ENCODE measurements at places on chromosomes 11 and 22. TPM values are rescaled to one million over a fixed set of nuclear protein-coding genes. Genes with fewer than 3 reads are reported as not detected.

DNA sequence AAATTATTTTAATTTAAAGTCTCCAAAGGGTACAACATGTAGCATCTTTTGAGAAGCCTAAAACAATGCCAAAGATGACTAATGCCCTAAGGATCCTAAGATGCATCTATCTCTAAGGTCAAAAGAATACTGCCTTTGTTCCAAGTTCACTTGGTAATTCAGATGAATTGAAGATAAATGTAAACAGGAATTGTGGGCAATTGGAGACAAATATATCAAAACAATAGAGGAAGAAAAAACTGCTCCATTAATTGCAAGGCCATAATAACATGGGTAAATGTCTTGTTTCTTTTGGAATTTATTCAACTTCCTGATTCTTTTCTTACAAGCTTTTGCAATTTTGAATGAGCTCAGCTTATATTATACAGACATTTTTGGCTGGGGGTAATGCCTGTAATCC, 338.6 kb downstream of the TTC28 start:
- DNase-seq = no peak

DNA sequence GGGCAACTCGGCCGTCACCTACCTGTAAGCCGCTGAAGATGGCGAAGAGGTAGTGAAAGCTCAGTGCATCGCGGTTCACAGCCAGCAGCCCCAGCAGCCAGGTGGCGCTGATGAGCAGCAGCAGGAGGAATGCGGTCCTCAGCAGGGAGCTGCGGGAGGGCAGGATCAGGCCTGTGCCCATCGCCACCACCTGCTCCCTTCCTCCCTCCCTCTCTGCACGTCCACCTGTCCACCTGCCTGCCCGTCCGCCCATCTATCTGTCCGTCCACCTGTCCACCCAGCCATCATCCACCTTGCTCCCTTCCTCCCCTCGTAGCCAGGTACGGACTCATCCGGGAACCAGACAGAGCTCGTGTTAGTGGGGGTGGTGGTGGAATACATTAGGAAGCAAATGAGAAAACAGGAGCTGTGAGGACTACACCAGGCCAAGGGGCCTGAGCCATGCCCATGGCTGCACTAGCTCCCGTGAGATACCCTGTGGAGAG, 32.2 kb downstream of the TRMU start:
- DNase-seq = no peak

DNA sequence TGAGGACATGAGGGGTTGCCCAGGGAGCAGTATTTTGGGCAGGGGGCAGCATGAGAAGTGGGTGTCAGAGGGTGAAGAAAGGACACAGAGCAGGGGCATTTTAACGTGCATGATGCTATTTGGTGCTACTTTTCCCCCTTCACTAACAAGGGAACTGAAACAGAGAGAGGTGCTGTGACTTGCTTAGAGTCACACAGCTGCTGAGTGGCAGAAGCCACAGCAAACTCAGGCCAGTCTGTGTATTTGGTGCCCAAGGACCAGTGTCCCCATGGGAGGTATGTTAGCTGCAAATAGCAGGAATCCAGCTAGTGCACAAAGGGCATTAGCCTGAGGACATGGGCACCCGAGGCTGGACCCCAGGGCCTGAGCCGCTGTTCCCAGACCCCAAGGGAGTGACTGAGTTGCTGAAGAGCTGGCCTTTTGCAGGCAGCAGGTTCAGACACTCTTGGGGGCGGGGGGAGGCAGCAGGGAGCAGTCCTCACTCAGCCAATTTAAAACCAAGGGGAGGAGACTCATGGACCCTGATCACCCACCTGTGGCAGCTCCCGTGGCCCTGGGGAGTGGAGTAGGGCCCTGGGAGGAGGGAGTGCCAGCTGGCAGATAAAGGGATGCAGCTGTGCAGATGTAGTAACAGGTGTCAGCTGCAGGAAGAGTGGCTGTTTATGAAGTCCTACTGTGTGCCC, 14.6 kb downstream of the PARVG start:
- no peak for DNase-seq

DNA sequence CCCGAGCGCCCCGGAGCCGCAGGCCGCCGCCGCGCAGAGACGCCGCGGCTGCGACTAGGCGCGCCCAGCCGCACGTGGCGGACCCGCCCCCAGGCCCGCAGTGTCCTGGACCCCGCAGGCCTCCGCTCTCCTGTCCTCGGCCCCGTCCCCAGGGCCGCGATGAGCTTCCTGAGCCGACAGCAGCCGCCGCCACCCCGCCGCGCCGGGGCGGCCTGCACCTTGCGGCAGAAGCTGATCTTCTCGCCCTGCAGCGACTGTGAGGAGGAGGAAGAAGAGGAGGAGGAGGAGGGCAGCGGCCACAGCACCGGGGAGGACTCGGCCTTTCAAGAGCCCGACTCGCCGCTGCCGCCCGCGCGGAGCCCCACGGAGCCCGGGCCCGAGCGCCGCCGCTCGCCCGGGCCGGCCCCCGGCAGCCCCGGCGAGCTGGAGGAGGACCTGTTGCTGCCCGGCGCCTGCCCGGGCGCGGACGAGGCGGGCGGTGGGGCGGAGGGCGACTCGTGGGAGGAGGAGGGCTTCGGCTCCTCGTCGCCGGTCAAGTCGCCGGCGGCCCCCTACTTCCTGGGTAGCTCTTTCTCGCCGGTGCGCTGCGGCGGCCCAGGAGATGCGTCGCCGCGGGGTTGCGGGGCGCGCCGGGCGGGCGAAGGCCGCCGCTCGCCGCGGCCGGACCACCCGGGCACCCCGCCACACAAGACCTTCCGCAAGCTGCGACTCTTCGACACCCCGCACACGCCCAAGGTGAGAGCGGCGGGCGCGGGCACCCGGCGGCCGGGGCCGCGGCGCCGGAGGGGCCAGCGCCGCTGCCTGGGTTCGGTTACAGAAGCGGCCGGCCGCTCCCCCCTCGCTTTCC, 528 bp downstream of the WEE1 start:
- no peak for DNase-seq

DNA sequence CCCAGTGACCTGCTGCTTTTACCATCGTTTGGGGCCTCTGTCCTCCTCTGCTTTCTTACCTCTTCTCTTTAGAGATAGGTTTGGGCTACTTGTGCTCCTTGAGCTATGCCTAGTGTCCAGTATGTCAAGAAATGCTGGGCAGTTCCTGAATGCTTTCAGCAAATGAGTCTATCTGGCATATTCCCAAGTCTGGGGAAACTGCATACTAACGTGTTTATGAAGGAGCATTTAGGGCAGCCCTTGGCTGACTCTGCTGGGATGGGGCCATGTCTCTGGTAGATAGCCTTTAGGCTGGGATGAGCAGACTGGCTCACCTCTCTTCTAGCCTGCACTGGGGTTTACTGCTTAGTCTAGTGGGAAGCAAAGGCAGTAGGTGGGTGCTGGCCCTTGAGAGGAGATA, 43.7 kb upstream of the SUSD2 start:
- DNase-seq = no peak

- no peak for DNase-seq
These were observed 323 bp upstream of the HIKESHI start for GRCh38 chr11:86301742-86302091.

DNA sequence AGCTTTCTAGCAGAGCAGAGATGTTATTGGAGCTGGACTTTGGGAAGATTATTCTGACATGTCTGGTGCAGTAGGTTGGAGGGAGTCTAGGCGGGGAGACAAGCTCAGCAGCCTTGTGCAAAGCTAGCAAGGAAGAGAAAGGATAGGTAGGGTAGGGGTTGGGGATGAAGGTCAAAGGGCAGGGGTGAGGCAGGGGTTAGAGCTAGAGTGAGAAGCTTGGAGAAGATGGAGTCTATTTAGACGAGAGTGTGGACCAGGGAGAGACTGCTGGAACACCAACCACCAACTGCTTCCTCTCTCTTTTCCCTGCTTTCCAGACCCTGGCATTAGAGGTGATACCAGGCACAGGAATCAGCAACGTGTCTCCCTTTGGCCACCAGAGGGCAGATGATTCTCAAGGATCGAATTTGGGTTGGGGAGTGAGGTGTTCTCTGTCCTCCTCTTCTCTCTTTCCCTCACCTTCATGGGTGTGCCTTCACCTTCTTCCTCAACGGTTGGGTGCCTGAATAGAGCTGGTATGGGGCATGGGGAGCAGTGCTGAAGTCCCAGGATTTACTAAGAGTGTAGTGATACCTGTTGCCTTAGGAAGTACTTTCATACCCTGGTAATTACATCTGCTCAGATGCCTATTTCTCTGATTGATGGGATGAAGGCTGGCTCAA, 1.8 kb upstream of the MARK2 start:
- peak; percentile 93 for DNase-seq

- DNase-seq = no peak
These were observed 38.6 kb upstream of the CELSR1 start for GRCh38 chr22:46575911-46576555.

- no peak for DNase-seq
These were observed 151.7 kb downstream of the UVRAG start for GRCh38 chr11:75966537-75967287.

MMP8 gene
- not detected for polyA plus RNA-seq

APOL3 gene
- polyA plus RNA-seq = 4.2 TPM

SORL1 gene
- polyA plus RNA-seq = 29.0 TPM

NRIP3 gene
- 9.2 TPM for polyA plus RNA-seq
